ENCODE measurements at places on chromosomes 7 and 10.

DNA sequence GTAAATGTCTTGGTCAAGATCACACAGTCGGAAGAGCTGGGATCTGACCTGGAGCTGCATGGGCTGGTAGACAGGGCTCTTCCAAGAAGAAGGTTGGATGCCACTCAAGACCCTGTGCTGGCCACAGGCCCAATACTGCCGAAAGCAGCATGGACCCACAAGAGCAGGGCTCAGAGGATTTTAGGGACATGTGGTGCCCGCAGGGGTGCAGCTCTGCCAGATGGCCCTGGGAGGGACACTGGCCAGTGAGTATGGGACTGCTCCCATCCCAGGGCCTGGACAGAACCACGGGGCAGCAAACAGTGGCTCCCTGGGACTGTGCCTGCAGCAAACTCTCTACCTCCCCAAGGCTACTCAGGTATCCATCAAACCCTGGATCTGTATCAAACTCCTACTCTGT lies 12.4 kb downstream of the MAT1A start:
- DNase-seq: no peak

GRCh38 chr10:73798927-73799560 lies 12.4 kb downstream of the NDST2 start:
- no peak for DNase-seq

GRCh38 chr7:100856871-100857282 lies 4.4 kb downstream of the SLC12A9 start:
- no peak for DNase-seq

GRCh38 chr10:80158598-80159127 lies 26.1 kb downstream of the PLAC9 start:
- no peak for DNase-seq

- no peak for DNase-seq
Measured at GRCh38 chr7:121777672-121778071, 95.3 kb upstream of the PTPRZ1 start.

DNA sequence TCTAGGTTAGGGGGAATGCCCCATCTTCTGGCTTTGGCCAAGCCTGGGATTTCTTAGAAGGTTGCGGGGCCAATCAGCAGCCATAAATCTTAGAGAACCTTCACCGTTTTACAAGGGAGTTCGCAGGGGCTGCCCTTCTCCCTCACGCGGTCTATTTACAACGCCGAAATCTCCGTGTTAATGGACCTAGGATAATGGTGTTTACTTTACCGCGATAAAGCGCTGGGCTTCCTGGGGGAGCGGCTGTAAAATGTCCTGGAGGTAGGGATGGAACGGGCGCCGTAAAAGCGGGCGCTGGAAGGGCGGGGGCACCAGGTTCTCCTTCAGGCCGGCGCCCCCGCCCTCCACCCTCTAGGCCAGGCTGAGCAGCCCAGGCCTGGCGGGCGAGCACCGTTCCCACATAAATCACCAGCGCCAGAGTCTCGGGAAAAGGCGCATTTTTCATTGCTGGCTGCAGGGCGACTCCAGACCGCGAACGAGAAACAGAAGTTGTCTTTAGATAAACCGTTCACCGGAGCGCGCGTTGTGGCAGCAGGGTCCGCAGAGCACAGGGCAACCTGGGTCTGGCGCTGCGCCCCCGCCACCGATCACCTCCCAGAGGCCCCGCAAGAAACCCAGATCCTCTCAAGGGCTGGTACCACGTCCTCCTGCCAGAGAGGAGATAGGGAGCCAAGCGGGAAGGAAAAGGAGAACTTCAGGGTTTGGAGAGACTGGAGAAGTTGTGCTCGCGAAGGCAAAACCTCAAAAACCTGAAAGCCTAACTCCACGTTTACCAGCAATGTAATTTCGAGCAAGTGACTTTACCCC lies 12.5 kb upstream of the NKX2-3 start:
- DNase-seq: peak; percentile 15

DNA sequence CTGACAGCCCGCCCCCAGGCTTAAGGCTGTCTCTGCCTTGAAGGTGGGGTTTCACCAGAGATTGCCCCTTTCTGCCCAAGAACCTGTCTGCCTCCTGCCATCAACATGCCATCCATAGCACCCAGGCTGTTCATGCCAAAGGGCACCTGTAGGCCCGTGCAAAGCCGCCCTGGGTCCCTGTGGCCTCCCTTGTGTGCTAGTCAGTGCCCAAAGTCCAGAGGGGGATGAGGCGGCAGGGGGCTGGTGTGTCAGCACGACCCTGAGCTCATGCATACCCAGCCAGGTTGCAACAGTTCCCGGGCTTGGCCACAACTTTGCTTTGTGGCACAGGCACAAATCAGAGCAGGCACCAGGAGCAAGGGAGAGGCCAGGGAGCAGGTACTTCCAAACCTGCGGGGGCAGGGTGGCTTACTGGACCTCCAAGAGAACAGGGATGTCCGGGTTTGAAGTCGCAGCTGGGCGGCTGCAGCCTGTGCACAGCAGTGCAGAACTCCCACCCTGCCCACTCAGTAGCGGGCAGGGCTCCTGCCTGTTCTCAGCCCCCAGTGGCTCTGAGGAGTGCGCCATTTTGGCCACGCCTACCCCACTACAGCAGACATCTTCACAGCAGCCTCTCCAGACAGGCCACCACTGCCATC lies 671.1 kb upstream of the GRM3 start:
- no peak for DNase-seq
